ELF-1 (cell line): ENCODE measurements at places on chromosomes 12 and 14.

- DNase-seq, result no peak
These were observed 755 bp downstream of the SETD1B start for GRCh38 chr12:121804417-121805111.

GRCh38 chr14:93114713-93115068 lies 1.0 kb downstream of the ITPK1 start:
- no peak for DNase-seq

GRCh38 chr14:51219473-51220448 lies 20.3 kb upstream of the TMX1 start:
- DNase-seq, result no peak

GRCh38 chr12:38783304-38783703 lies 122.1 kb downstream of the CPNE8 start:
- DNase-seq, result no peak
